ENCODE measurements at places on chromosomes 11 and 22.

GRCh38 chr11:73175551-73176144 is 33.5 kb upstream of the FCHSD2 start:
- DNase-seq = no peak

DNA sequence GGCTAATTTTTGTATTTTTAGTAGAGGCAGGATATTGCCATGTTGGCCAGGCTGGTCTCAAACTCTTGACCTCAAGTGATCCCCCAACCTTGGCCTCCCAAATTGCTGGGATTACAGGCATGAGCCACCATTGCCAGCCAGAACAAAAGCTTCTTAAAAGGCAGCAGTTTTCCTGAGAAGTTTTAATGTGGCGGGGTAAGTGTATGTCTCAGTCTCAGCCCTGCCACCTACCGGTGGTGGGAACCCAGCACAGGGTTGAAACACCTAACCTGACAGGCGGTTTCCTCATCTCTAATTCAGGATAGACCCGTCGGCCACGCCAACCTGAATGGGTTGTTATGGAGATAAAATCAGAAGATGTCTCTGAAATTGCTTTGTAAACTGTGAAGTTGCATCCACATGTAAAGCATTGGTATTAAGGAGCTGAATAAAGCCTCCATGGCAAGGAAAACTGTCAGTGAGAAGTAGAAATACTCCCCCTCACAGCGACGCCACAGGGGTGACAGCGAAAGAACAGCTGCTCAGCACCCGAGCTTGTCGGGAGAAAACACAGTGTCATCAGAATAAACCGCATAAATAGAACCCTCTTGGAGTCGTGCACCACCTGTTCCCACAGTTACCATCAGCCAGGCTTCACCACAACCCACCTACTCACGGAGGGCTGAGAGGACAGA is 165.9 kb upstream of the NCAM1 start:
- no peak for DNase-seq

DNA sequence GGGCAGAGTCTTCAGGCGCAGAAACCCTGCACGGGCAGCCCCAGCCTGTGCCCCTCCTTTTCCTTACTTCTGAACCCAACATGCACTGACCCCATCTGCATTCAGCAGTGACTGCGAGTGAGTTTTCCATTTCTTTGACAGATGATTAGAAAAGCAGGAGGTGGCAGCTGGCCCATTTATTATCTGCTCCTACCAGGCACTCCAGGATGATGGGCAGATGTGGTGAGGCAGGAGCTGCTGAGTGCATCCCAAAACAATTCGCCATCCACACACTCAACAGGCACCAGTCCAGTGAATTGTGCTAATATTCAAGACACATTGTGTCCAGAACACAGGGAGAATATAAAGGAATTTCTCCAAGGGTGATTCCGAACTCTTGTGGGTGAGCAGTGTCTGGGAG is 208.5 kb downstream of the TENM4 start:
- no peak for DNase-seq

DNA sequence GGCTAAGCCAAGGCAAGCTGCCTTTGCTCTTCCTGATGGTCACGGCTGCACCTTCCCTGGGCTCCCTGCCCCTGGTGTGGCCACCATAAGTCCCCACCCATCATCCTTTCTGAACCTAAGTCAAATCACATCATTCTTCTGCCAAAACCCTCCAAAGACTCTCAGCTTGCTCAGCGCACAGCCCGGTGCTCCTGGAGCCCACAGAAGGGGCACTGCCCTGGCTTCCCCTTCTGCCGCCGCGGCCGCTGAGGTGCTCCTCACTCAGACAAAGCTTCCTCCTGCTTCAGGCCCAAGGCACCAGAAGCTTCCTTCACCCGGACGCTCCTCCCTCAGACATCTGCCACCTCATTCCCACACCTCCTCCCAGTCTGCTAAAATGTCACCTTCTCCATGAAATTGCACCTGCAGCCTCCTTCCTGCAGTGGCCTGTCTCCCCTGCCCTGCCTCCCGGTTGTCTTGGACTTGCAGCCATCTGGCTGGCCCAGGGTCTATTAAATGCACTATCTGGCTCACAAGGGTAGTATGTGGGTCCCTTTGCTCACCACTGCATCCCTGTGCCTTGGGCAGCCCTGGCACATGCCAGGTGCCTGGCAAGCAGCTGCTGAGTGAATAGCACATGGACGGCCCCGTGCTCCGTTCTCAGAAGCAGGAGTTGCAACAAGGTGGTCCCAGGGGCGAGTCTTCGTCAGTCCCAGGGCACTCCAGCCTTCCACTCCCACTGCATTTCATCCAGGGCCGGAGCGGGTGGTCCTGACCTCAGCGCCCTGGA is 108.2 kb downstream of the WNT7B start:
- no peak for DNase-seq

DNA sequence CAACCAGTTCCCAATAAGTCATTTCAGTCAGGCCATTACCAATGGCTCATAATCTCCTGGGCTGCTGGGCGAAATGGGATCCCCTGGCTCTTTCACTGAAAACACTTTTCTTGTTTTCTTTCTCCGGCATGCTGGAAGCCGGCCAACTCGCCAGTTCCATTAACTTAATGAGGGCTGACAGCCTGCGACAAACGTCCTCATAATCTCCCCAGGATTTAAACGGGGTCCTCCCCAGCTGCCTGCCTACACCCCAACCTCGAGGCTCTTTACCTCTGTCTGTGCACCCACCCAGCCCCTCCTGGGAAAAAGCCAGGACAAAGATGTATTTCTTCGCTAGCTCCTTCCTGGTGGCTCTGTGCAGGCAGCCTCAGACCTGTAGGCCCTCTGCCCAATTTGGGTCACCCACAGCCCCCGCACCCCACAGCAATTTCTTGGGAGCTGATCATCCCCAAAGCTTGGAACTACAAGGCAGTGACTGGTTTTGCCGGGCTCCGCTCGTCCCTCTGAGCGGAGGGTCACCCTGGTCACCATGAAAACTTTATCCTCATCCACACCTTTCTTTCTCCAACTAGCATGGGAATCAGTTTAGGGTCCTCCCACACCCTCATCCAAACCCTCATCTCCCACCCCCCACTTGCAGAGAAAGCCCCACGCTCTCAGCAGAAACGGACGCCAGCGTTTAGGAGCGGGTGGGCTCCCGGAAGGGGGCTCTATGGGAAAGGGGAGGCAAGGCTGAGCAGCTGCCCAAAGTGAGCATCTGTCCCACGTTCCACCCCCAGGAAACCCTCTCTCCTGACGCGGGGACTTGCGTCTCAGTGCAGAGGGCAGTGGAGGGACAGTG is 51.1 kb upstream of the KCNQ1OT1 start:
- no peak for DNase-seq

GRCh38 chr11:118914178-118914918 is 11.4 kb downstream of the BCL9L start:
- DNase-seq = no peak
